CD4-positive, alpha-beta T cell treated with Interferon alpha-2 for 1 hour (primary cell): ENCODE measurements at places on chromosomes 1 and 21.

GRCh38 chr1:2311184-2312032 is 79.9 kb downstream of the MORN1 start:
- peak; percentile 62 for DNase-seq

- DNase-seq = no peak
Measured at GRCh38 chr1:13652238-13652637, 47.8 kb upstream of the PRDM2 start.

DNA sequence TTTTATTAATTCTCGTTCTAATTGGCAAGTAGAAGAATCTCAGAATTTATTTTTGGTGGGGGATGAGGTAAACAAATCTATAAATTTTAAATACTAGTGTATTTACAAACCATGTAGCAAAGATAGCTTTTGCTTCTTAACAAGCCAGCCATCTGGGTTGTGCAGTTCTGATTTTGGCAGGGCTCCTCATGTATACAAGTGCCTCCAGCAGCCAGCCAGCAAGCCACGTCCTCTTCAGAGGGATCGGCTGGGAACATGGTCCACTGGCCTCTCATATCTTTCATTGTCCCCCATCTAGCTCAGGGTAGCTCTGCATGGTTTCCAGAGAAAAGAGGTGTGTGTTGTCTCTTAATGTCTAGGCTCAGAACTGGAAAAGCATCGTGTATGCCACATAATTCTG is 659.1 kb downstream of the MRPL39 start:
- no peak for DNase-seq

- no peak for DNase-seq
Measured at GRCh38 chr1:16318555-16318954, 33.7 kb downstream of the FBXO42 start.

- no peak for DNase-seq
Measured at GRCh38 chr1:210129759-210130158, 102.8 kb upstream of the SERTAD4 start.

GRCh38 chr1:244304656-244305055 is 147.1 kb downstream of the ADSS2 start:
- no peak for DNase-seq

DNA sequence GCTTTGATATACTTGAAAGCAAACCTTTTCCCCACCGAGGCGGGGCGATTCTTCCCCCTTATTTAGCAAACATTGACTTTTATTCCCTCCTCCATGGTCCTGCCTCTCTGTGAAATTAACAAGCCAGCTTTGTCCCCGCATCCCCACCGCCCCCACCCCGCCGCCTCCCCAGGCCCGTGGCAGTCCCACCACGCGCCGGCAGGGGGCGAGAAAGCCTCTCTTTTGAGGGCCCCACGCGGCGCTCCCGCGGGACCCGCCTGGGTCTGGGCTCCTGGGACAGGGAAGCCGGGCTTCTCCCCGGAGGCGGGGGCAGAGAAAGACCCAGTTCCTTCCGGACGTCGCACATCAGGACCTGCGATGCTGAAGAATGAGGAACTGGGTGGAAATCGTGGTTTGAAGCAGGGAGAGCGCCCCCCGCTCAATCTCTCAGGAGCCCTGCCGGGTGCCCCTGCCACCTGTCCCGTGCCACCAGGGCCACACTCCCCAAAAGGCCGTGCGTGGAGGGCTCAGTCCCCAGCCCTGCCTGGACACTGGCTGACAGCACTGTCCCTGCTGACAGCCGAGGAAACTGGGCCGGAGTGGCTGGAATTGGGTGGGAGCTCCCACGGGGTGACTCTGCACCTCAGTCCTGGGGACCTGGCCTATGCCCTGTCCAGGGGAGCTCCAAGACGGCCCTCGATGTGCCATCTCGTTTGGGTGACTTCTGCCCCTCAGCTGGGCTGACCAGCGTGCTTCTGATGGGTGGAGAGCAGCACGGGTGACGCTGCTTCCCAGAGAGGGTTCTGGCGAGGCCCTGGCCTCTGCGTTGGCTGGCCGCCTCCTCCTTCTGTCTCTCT is 8.6 kb upstream of the ACTRT2 start:
- peak; percentile 31 for DNase-seq

GRCh38 chr1:87723193-87723592 is 394.5 kb downstream of the LMO4 start:
- no peak for DNase-seq

- no peak for DNase-seq
Measured at GRCh38 chr1:22978299-22978698, 5.6 kb upstream of the LACTBL1 start.

DNA sequence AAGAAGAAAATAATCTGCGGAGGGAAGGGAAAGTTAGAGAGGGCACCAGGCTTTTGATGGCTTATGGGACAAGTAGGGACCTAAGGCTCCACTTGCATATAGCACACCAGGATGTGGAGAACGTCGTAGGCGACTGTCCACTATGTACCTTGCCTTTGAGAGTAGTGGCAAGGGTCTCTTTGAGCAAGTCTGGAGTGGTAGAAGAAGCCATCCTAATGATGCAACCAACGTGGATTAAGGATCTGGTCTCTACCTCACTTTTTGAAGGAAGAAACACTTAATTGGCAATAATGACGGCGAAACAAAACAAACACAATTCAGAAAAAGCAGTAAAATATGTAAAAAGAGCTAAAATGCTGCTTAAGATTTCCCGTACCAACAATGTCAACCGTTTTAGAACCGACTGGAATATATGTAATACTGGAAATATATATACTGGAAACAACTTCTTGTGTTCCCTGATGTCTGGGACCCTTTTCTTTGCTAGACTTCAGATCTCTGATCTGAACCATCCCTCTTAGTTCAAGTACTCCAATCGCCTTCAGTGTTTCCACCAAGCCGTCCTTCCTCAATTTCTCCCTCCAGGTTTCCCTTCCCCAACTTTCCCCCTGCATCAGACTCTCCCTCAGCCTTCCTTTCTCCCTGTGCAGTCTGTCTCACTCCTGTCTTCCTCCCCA is 821 bp upstream of the KHDRBS1 start:
- no peak for DNase-seq

DNA sequence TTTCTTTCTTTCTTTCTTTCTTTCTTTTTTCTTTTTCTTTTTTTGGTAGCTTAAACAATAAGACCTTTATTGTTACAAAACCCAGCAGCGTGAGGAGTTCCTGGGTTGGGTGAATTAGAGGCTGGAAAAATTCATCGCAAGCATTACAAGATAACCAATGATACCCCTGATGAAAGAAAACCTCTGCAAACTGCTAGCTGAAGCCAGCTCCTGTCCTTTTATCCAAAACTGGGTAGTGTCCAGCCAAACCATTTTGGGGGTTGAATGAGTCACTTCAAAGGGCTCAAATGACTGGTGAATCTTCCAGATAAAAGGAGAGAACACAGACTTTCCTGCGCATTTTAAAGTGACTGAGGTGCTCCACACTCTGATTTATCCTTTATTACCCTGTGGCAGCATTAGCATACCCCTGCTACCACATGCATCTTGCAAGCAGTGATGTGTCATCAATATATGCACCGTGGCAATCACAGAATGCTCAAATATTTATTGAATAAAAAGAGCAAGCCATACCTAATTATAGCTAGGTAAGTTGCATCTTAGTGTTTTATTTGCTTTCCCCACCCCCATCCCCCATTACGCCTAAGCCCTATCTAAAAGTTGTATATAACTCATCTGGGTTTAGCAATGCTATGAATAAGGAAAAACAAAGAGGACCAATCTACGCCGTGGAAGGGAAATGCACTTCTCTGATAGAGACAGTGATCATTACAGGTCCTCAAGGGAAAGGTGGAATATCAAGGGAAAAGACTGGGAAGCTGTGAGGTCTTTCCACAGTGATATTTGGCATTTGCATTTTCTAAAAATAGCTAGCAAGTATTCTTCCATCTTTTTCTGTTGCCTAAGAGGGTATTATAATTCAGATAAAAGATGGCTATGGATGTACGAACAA is 32.4 kb upstream of the CEP350 start:
- no peak for DNase-seq

DNA sequence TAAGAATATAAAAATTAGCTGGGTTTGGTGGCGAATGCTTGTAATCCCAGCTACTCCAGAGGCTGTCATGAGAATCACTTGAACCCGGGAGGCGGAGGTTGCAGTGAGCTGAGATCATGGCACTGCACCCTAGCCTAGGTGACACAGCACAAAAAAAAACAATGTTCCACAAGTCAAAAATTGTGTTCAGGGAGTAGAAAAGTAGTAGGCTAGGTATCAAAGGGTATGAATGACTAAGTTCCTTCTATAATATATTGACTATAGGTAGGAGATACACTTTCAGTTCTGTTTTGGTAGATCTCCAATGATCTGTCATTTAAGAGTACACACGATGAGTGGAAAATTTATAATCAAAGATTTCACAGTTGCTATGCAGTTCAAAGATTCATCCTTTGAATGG is 16.7 kb downstream of the USP48 start:
- no peak for DNase-seq

DNA sequence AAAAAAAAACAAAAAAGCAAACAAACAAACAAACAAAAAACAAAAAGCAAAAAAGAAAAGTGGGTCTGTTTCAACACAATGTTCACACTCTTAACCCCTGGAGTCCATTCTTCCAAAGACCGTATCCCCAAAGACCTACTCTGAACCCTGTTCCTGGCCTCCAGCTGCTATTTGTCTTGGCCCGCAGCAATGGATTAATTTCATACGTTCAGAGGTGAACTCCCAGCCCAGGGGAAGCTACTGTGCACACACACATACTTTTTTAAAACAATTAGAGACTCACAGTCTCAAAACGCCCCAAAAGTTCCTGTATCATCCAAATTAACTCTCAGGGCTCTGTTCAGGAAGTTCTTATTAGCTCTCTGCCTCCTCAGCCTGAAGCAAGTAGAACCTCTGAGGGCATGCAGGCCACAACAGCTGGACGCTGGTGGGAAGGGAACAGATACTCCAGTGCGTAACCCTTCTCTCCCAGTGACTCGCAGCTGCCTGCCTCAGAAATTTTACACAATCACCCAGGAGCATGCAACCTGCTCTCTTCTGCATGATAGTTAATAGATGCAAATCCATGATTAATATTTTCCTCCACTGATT is 395.4 kb downstream of the RRAGC start:
- DNase-seq = no peak

GRCh38 chr1:68916221-68916902 is 419.5 kb upstream of the DEPDC1 start:
- no peak for DNase-seq

DNA sequence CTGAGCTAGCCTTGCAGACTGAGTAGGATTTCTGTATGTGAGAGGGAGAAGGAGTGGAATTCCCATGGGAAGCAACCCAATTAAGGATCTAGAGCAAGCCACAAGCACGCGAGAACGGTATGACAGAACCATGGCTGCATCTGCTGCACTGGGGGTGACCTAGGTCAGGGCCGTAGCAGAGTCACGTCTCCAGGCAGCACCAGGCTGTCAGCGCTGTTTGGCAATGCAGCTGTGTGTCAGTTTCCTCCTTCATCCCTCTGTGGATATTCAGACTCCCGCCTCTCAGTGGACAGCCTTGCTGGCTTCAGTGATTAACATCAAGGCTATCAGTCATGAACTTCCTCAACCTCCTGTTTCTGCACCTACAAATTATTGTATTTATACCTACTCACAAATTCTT is 118.1 kb upstream of the PPP2R5A start:
- DNase-seq = peak; percentile 13

- no peak for DNase-seq
Measured at GRCh38 chr1:204456826-204457442, 37.7 kb downstream of the PIK3C2B start.

- no peak for DNase-seq
Measured at GRCh38 chr1:223258751-223259198, 105.2 kb downstream of the SUSD4 start.

- DNase-seq = no peak
Measured at GRCh38 chr1:185108321-185108720, 48.4 kb downstream of the TRMT1L start.

DNA sequence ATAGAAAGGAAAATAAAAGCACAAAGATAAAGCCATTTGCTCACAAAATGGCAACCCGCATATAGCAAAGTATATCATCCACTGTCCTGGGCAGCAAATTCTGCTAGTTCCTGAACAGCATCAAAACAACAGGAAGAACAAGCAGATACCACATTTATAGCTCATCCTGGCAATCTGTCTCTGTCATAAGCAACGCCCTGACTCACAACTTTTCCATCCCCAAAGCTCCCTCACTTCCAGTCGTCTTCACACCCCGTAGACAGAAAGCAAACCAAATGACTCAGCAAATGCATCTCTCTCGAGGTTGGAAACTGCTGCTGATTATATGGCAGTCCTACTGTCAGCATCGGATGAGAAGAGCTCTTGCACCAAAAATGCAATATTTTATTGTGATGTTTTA is 65.8 kb downstream of the AK5 start:
- no peak for DNase-seq

DNA sequence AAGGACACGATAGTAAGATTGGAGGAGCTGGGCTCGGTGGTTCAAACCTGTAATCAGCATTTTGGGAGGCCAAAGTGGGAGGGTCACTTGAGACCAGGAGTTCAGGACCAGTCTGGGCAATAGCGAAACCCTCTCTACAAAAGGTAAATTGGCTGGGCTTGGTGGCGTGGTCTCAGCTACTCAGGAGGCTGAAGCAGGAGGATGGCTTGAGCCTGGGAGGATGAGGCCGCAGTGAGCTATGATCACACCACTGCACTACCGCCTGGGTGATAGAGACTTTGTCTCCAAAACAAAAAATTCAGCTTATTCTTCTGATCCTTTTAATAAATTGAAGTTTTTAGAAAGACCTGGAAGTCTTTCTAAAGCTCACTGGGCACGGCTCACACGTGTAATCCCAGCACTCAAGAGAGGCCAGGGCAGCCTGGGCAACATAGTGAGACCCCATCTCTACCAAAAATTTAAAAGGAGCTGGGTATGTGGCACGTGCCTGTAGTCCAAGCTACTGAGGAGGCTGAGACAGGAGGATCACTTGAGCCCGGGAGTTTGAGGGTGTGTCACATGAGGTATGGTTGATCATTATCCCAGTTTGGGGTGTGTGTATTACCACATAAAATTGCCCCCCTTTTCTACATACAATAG is 15.3 kb downstream of the MASP2 start:
- no peak for DNase-seq

DNA sequence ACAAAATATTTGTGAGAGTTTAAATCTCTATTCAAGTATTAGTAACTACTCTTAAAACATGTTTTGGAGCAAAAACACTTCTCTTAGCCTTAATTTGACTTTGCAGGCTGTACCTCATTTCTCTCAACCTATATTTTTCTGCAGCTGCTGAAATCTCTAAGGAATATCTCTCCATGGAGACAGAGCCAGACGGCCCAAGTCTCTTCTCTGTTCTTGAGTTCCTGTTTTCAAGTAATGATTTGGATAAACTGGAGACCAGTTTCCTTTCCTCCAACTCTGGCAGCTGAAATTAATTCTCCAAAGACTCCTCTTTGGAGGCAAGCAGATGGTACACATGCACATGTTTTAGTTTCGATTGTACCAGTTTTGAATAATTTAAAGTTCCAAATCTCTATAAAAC is 659.7 kb upstream of the NEGR1 start:
- DNase-seq = no peak

GRCh38 chr21:42304556-42305454 is 10.4 kb downstream of the TFF3 start:
- no peak for DNase-seq

- DNase-seq = no peak
Measured at GRCh38 chr1:78500529-78500928, 9.8 kb downstream of the PTGFR start.
